ENCODE measurements at places on chromosomes 7 and 10. TPM values are rescaled to one million over a fixed set of nuclear protein-coding genes. Genes with fewer than 3 reads are reported as not detected.

The PLXNA4 gene
- total RNA-seq = 0.18 TPM

GRCh38 chr10:22560913-22561239 lies 153.5 kb downstream of the PIP4K2A start:
- peaks cover 37% of the 10 kb centered on the region for H3K36me3 ChIP-seq
- H3K27me3 ChIP-seq = no peaks in the 10 kb centered on the region
- peaks cover 20% of the 10 kb centered on the region for H3K4me1 ChIP-seq
- H3K4me3 ChIP-seq = no peak overlapping the region
- no peak overlapping the region for H3K27ac ChIP-seq

The LIPN gene
- not detected for total RNA-seq

DNA sequence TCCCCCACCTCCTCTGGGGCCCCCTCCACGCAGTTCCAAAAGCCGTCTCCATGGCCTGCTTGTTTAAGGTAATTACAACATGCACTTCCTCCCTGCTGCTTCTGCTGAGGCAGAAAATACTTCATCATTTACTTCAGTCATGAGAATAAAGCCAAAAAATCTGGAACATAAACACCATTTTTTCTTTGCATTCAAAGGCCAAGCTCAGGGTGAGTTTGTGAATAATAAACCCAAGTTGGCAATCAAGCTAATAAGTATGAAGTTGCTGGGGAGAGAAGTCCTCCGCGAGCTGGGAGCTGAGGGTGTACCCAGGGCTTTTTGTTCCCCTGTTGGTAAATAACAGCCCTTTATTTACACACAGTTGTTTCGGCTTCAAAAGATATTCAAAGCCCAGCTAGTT lies 70.5 kb downstream of the FAM204A start:
- H3K36me3 ChIP-seq = no peaks in the 10 kb centered on the region
- H3K4me3 ChIP-seq = no peak overlapping the region
- no peak for DNase-seq
- no peak overlapping the region for H3K27ac ChIP-seq
- peaks cover 25% of the 10 kb centered on the region for H3K27me3 ChIP-seq

The ZNF503 gene
- 0.31 TPM for total RNA-seq

The XRCC2 gene
- 16.6 TPM for total RNA-seq

The SFTPA1 gene
- total RNA-seq = not detected

- no peaks in the 10 kb centered on the region for H3K4me1 ChIP-seq
- no peak for DNase-seq
- no peak overlapping the region for H3K27ac ChIP-seq
- H3K36me3 ChIP-seq = no peaks in the 10 kb centered on the region
Observed at GRCh38 chr10:118950190-118950680, 79.3 kb upstream of the NANOS1 start.

GRCh38 chr7:133572087-133572486 lies 319.2 kb downstream of the EXOC4 start:
- H3K27ac ChIP-seq = no peak overlapping the region
- no peaks in the 10 kb centered on the region for H3K27me3 ChIP-seq
- no peaks in the 10 kb centered on the region for H3K36me3 ChIP-seq
- H3K4me3 ChIP-seq = no peak overlapping the region
- peaks cover 5% of the 10 kb centered on the region for H3K4me1 ChIP-seq

The PLEKHS1 gene
- total RNA-seq = not detected

DNA sequence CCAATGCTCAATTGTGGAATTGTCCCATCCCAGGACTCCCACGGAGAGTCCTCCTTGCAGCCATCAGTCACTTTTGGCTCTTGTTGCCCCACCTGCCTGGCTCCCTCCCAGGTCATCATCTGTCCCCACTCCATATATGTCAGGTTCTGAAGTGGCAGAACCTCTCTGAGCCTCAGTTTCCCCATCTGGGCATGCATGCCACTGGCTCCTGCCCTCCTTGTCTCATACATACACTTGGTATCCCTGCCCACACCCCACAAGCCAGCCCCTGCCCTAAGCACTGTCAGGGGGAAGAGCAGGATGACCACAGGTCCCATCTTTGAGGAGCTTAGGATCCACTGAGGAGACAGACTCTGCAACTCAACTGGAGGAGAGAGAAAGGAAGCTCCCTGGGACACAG lies 156.9 kb downstream of the GRID1 start:
- no peak overlapping the region for H3K27ac ChIP-seq
- no peak for DNase-seq
- no peaks in the 10 kb centered on the region for H3K4me1 ChIP-seq
- no peaks in the 10 kb centered on the region for H3K36me3 ChIP-seq
- no peaks in the 10 kb centered on the region for H3K27me3 ChIP-seq

- H3K4me1 ChIP-seq = no peaks in the 10 kb centered on the region
- H3K4me3 ChIP-seq = no peak overlapping the region
- DNase-seq = no peak
- no peak overlapping the region for H3K27ac ChIP-seq
Observed at GRCh38 chr7:133735222-133735621, 391.9 kb upstream of the LRGUK start.

DNA sequence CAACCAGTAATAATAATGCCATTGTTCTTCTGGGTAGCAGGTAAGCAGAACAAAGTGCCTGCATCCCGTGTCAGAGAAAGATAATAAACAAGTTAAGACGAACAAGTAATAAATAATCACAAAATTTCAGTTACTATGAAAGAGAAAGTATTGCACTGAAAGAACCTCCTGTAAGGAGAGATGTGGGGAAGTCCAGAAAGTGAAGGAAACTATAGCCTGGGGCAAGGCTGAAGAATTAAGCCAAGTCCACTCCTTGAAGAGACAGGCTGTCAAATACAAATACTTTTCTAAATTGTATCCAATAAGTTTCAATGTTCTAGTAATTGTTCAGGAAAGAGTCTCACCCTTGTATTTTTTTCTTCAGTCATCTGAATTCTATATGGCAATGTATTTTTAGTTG lies 611.4 kb downstream of the MAGI2 start:
- H3K4me3 ChIP-seq = no peak overlapping the region
- H3K27me3 ChIP-seq = no peaks in the 10 kb centered on the region
- no peaks in the 10 kb centered on the region for H3K36me3 ChIP-seq
- H3K27ac ChIP-seq = no peak overlapping the region
- no peaks in the 10 kb centered on the region for H3K4me1 ChIP-seq

The HMX2 gene
- total RNA-seq = 0.90 TPM

- no peak overlapping the region for H3K4me3 ChIP-seq
- no peak for DNase-seq
- no peaks in the 10 kb centered on the region for H3K27me3 ChIP-seq
- no peak overlapping the region for H3K27ac ChIP-seq
- no peaks in the 10 kb centered on the region for H3K4me1 ChIP-seq
Observed at GRCh38 chr7:68401313-68401712, 1197.0 kb upstream of the AUTS2 start.

DNA sequence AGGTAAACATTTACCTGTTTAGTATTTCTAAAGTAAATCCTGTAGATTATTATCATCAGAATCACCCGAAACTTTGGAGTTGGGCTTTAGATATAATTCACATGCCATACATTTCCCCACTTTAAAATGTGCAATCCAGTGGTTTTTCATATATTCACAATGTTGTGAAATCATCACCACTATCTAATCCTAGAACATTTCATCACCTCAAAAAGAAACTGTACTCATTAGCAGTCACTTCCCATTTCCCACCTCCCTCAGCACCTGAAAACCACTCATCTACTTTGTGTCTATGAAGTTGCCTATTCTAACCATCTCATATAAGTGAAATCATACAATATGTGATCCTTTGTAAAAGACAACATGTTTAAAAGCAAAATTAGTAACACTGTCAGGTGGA lies 182.6 kb downstream of the FZD1 start:
- H3K27ac ChIP-seq = no peak overlapping the region
- no peaks in the 10 kb centered on the region for H3K27me3 ChIP-seq

DNA sequence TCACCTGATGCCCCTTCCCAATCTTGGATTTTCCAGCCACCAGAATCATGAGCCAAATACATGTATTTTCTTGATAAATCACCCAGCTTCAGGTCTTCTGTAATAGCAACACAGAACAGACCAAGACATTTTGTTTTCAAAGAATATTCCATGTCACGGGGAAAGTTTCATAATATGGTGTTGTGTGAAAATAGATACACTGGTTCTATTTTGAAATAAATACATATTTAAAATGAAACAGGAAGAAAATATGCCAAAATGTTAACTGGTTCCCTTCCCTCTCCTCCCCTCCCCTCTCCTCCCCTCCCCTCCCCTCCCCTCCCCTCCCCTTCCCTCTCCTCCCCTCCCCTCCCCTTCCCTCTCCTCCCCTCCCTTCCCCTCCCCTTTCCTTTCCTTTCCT lies 30.3 kb upstream of the CAMK1D start:
- H3K27ac ChIP-seq = no peak overlapping the region
- DNase-seq = no peak
- H3K4me1 ChIP-seq = no peaks in the 10 kb centered on the region
- H3K36me3 ChIP-seq = no peaks in the 10 kb centered on the region
- H3K4me3 ChIP-seq = no peak overlapping the region

DNA sequence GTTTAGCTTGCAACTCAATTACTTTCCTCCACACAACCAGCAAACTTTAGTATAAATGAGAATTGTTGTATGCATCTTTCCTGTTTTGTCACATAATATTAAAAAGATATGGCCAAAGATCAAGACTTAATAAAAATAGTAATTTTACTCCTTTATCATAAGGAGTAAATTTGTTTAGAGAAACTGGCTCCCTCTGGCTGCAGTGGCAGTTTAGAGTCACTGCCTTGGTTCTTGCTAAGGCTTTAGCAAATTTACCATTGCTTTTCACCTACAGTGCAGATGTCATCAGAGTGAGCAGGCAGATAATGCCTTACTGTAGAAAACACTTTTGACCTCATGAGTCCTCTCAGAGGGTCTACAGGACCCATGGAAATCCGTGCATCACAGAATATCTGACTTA lies 2.6 kb downstream of the PRPF18 start:
- no peak overlapping the region for H3K4me3 ChIP-seq
- DNase-seq = no peak
- H3K36me3 ChIP-seq = no peaks in the 10 kb centered on the region
- H3K27me3 ChIP-seq = peaks cover 3% of the 10 kb centered on the region
- no peak overlapping the region for H3K27ac ChIP-seq
- H3K4me1 ChIP-seq = peaks cover 34% of the 10 kb centered on the region

The ZNF487 gene
- total RNA-seq = 1.9 TPM

GRCh38 chr10:73906524-73907447 lies 4.1 kb upstream of the PLAU start:
- H3K4me1 ChIP-seq = peaks cover 35% of the 10 kb centered on the region
- no peak overlapping the region for H3K27ac ChIP-seq
- DNase-seq = no peak
- no peaks in the 10 kb centered on the region for H3K36me3 ChIP-seq
- peaks cover 52% of the 10 kb centered on the region for H3K27me3 ChIP-seq

DNA sequence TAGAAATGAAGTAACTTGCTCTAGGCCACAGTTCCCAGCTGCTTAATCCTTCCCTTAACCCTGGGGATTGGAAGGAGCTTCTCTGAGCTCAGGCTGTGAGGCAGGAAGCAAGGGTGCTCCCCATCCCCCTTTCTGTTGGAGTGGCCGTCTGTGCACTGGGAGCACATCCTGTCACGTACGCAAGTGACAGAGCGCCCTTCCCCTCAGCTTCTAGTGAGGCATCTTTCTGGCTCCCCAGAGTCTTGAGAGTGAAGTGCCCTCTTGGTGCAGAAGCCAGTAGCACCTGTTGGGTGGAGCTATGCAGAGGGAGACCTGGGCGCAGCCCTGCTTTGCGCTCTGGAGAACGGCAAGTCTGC lies 47.8 kb downstream of the SHH start:
- DNase-seq = peak; percentile 85
- peak overlapping the region; percentile 69 for H3K4me3 ChIP-seq
- H3K4me1 ChIP-seq = peaks cover 62% of the 10 kb centered on the region
- peaks cover 62% of the 10 kb centered on the region for H3K36me3 ChIP-seq
- peak overlapping the region; percentile 95 for H3K27ac ChIP-seq

The AOAH gene
- 10.4 TPM for total RNA-seq

GRCh38 chr7:8638076-8638475 lies 204.7 kb downstream of the NXPH1 start:
- DNase-seq = no peak
- no peak overlapping the region for H3K27ac ChIP-seq
- H3K4me1 ChIP-seq = no peaks in the 10 kb centered on the region
- no peaks in the 10 kb centered on the region for H3K27me3 ChIP-seq
- H3K4me3 ChIP-seq = no peak overlapping the region
- no peaks in the 10 kb centered on the region for H3K36me3 ChIP-seq

- no peaks in the 10 kb centered on the region for H3K36me3 ChIP-seq
- H3K27me3 ChIP-seq = no peaks in the 10 kb centered on the region
- no peak overlapping the region for H3K4me3 ChIP-seq
- no peak for DNase-seq
Observed at GRCh38 chr7:138208864-138209263, 132.6 kb downstream of the AKR1D1 start.

DNA sequence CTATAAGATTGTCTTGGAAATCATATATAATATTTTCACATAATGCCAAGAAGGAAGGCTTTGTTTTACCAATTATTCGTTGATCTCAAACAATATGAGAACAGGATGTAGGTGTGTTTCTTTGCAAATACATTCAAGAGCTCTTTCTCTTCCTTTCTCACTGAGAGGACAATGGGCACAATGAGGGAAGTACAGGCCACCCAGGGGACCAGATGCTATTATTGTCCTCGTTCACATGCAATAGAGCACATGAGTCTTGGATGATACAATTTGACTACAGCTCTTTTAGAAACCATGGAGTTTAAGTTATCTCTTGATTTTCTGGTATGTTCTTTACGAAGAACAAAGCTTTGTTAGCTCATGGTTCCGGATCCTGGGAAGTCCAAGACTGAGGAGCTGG lies 323.7 kb upstream of the KLF6 start:
- H3K4me1 ChIP-seq = peaks cover under 1% of the 10 kb centered on the region
- no peak overlapping the region for H3K27ac ChIP-seq
- no peaks in the 10 kb centered on the region for H3K36me3 ChIP-seq
- DNase-seq = no peak
- H3K4me3 ChIP-seq = no peak overlapping the region
- H3K27me3 ChIP-seq = peaks cover 1% of the 10 kb centered on the region

DNA sequence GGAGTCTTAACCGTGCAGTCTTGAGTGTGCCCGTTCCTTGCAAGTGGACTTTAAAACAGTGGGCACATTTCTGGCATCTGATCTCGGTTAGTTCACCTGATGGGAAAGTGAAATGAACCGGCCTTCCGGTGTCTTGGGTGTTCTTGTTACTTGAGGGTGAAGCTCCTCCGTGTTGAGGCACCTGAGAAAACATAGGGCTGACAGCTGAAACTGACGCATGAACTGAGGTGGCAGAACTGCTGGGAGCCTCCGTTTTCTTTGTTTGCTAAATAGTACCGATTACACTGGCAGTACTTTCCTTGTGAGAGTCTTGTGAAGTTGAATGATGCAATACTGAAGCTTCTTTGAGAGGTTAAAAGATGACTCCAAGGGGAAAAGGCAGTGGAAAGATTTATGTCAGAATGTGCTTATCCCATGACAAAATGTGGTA lies 62.8 kb upstream of the SAMD8 start:
- H3K27ac ChIP-seq = peak overlapping the region; percentile 13
- peaks cover 3% of the 10 kb centered on the region for H3K27me3 ChIP-seq
- no peaks in the 10 kb centered on the region for H3K36me3 ChIP-seq

GRCh38 chr7:127591189-127591588 lies 2.3 kb upstream of the FSCN3 start:
- peaks cover 22% of the 10 kb centered on the region for H3K4me1 ChIP-seq
- H3K36me3 ChIP-seq = peaks cover 12% of the 10 kb centered on the region
- H3K27me3 ChIP-seq = no peaks in the 10 kb centered on the region
- H3K4me3 ChIP-seq = no peak overlapping the region
- no peak for DNase-seq
